ENCODE measurements at places on chromosomes 3 and 15.

DNA sequence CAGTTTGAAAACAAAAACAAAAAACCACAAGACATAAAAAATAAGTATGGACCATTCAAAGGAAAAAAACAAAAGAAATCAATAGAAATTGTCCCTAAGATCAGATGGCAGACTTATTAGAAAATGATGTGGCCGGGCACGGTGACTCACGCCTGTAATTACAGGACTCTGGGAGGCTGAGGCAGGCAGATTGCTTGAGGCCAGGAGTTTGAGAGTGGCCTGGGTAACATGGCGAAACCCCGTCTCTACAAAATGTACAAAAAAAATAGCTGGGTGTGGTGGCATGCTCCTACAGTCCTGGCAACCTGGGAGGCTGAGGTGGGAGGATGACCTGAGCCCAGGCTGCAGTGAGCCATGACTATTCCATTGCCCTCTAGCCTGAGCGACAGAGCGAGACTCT is 16.6 kb downstream of the SPCS1 start:
- no peak for DNase-seq

DNA sequence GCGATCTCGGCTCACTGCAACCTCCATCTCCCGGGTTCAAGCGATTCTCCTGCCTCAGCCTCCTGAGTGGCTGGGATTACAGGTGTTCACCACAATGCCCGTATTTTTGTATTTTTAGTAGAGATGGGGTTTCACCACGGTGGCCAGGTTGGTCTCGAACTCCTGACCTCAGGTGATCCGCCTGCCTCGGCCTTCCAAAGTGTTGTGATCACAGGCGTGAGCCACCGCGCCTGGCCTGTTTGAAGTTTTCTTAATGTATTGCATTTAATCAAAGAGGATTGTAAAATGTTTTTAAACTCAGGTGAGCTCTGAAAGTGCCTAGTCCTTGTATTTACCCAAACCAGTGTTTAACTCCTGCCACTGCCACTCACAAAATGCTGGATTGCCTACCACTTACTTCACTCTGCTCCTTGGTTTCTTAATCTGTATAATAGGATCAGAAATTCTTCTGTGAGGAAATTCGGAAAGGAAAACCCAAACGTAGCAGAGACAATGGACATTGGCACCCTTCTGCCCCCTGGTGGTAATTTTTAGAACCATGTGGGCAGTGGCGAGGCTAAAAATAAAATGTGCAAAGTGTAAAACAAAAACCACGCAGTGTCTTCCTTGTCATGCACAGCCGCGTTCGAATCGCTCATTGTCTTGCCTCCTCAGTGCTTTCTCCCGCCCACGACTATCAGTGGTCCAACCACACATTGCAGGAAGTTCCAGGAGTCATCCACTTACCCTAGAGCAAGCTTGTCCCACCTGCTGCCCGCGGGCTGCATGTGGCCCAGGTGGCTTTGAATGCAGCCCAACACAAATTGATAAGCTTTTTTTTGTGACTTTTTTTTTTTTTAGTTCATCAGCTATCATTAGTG is 27.3 kb downstream of the CEP19 start:
- DNase-seq, result peak; percentile 84

DNA sequence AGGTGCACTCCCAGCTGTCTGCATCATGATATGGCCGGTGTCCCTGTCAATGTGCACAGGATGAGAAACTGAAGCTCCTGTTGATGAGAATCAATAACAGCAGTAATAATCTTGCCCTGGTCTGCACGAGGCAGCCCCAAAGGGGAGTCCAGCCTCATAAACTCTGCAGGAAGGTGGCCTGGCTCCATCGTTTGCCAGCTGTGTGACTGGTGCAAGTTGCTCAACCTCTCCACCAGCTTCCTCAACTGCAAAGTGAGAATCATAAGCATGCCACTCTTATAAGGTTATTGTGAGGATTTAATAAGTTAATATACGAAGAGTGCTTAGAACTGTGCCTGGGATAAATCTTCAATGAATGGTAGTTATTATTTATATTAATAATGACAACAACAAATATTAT is 203.4 kb upstream of the HES1 start:
- DNase-seq, result no peak

DNA sequence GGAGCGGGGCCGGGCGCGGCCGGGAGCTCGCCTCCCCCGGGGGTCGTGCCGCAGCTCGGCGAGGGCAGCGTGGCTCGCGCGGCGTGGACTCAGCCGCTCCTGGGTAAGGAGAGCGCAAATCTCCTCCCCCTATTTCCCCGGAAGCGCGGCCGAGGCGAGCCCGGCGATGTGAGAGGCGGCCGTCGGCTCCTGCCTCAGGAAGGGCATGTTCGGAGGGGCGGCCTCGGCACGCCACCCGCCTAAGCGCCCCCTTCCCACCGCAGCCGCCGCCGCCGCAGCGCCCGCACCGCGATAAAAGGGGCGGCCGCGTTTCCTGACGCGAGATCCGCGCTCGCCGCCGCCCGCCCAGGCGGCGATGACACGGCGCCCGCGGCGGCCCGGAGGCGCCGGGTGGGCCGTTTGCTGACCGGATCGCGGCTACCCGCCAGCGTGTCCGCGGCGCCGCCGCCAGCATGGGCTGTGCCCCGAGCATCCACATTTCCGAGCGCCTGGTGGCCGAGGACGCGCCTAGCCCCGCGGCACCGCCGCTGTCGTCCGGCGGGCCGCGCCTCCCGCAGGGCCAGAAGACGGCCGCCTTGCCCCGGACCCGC is at the start of gene PDE8A:
Gene PDE8A (plus strand): TSS at position 146 of the 590 bp plus-strand sequence. CDS start 307 bp downstream, at position 453.
- no peak for DNase-seq

DNA sequence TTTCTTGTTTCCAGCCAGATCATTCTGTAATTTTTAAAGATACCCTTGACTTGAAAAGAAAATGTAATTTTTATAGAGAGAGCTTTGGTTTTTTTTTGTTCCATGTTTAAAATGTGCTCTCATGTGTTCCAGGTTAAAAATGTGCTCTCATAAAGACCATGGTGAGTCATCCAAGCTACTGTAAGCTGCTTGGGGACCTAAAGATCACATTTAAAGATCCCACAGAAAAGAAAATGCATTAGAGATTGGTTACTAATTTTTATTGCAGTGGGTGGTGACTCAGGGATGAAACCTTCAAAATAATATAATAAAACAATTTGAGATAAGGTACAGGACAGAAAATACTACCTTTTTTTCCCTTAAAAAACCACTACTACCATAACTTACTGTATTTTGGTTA is 11.0 kb downstream of the TCF12 start:
- DNase-seq, result no peak

GRCh38 chr3:32596282-32596908 is 25.7 kb upstream of the DYNC1LI1 start:
- no peak for DNase-seq
